ENCODE measurements at places on chromosomes 5 and 9.

GRCh38 chr5:11918463-11919045 is 14.3 kb upstream of the CTNND2 start:
- DNase-seq = no peak

DNA sequence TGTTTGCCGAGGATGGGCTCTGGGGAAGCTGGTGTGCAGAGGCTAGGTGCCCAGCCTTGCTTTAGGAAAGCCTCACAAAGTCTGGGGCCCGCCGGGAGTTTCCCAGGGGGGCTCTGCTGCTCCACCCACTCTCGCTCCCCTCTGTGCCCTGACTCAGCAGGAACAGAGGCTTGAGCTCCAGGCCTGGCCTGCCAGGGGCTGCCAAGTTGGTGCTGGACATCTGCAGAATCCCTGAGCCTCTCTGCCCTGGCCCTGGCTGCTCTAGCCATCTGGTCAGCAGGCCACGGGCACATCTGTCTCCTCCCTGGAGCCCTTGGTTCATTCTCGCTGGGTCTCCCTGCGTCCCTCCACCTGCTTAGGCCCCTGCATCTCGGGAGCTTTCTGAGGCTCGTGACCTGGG is 647 bp upstream of the ADAMTSL2 start:
- no peak for DNase-seq

GRCh38 chr5:149550268-149550583 is 1.0 kb downstream of the CSNK1A1 start:
- no peak for DNase-seq

- DNase-seq = no peak
Measured at GRCh38 chr9:36120705-36121104, 15.8 kb upstream of the GLIPR2 start.

GRCh38 chr5:53616939-53617549 is 56.6 kb downstream of the NDUFS4 start:
- DNase-seq = no peak

GRCh38 chr9:121773286-121773953 is 122.0 kb downstream of the DAB2IP start:
- no peak for DNase-seq

GRCh38 chr5:178245389-178245788 is 12.8 kb upstream of the PHYKPL start:
- no peak for DNase-seq

DNA sequence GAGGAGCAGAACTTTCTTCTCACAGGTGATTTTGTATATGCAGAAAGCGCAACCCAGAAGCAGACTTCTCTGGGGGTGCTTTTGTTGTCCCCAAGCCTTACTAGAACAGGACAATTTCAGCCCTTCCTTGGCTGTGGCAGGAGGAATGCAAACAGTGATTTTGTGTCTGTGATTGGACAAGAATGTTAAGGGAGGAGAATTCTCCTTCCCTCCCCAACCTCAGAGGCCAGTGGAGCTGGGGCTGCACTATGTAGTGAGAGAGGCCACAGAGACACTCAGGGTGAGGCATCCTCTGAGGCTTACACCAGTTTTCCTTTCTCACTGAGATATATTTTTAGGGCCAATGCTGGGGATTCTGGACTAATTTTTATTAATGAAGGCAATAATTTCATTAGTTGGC is 58.8 kb downstream of the ZNF366 start:
- no peak for DNase-seq

DNA sequence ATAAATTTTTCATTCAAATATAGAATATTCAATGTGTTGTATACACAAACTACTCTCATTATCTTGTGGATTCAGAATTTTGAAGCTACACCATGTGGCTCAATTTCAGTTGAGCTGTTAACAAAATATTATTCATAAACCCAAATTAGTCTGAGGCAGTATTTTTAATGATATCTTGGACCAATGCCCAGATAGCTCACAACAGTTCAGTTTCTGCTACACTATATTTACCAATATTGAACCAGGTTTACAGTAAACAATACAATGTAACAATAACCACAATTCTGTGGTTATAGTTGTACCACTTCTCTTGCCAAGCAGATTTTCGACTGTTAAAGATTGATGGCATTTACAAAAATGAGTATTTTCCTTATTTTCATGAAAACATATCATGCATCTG is 99.9 kb downstream of the SSBP2 start:
- no peak for DNase-seq

- DNase-seq = no peak
Measured at GRCh38 chr9:73845539-73845938, 651.6 kb upstream of the RORB start.

GRCh38 chr9:120319452-120319851 is 260.5 kb downstream of the CDK5RAP2 start:
- no peak for DNase-seq

DNA sequence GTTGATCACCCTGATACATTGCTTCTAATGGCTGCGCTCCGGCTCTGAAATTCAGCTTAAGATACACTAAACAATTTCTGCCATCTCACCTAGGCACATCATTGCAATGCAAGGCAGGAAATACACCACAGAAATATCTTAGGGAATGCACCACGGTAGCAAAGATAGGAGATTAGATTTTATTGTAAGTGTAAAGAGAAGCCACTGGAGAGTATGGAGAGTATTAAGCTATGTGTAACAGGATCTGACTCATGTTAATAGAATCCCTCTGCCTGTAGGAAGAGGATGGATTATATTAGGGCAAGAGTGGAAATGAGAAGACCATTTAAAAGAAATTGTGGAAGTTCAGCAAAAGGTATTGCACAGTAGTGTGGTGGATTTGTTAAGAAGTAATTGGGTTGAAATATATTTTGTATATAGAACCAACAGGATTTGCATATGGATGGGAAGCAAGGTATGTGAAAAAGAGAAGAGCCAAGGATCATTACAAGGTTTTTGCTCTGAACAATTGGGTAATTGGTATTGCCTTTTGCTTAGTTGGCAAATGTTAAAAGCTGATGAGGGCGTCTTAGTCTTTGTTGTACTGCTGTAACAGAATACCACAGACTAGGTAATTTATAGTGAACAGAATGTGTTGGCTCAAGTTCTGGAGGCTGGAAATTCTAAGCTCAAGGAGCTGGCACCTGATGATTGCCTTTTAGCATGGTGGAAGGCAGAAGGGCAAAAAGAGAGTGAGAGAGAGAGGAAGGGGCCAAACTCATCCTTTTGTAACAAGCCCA is 636.1 kb downstream of the PSAT1 start:
- DNase-seq = no peak

GRCh38 chr9:631596-631995 is 209.9 kb upstream of the DMRT1 start:
- DNase-seq = no peak

- DNase-seq = peak; percentile 44
Measured at GRCh38 chr5:79236970-79237739, 1.2 kb downstream of the JMY start.

DNA sequence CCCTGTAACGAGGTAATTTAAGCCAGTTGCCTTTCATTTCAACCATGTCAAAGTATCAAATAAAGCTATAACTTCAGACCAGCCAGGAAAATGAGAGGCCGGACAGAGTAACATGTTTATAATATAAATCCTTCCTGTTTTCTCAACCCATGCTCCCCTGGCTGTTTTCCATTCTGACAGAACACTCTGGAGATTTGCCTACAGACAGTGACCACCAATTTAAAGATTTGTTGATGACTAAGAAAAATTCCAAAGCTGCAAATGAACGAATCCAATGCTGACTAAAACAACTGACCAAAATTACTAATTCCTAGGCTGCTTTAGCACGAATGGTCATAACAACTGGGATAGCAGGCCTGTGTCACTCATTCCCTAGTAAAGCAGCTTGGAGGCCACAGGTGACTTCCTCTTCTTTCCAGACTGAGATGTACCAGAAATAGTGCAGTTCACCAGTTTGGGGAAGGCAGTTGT is 141.4 kb downstream of the AOPEP start:
- DNase-seq = no peak

GRCh38 chr5:154487541-154487940 is 9.5 kb upstream of the HAND1 start:
- DNase-seq = no peak

GRCh38 chr9:117795271-117795670 is 91.1 kb downstream of the TLR4 start:
- no peak for DNase-seq

- DNase-seq = peak; percentile 4
Measured at GRCh38 chr5:145936401-145937131, at the start of gene SH3RF2. SH3RF2 (plus strand) TSS chr5:145936578; CDS start chr5:145937929, 1,351 bp downstream.

GRCh38 chr9:136297766-136298735 is 5.8 kb downstream of the CCDC187 start:
- no peak for DNase-seq

- peak; percentile 8 for DNase-seq
Measured at GRCh38 chr9:106350777-106351176, 512.2 kb upstream of the ZNF462 start.

DNA sequence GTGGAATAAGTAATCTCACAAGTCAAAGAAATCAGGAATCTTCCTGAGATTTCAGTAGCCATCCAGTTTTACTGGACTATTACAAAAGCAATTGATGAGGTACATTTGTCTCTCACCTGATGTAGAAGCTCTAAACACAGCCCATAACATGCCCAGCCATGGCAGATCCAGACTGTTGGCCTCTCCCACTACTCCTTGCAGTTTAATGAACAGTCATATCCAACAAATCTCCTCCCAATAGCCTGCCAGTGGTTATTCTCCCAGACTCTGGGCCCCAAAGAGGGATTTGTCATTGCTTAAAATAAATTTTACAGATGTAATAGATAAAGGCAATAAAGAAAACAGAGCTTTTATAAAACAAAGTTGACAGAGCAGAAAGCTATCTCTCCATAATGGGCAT is 80.8 kb downstream of the ZNF608 start:
- no peak for DNase-seq

DNA sequence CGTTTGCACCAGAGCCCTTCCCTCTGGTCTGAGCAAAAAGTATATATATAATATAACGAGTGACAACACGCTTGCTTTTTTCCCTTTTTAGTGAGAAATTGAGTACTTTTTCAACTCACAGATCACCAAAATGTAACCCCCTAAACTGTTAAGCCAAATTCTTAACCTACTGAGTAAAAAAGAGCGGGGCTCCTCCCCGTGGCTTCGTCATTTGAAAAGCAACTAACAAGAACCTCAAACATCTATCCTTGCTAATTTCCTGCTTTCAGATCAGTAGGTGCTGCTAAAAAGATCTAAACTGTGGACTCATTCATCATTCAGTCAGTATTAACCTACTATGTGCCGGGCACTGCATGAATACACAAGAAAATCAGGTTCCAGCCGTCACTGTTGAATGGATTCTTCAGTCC is 1.0 kb upstream of the PTBP3 start:
- peak; percentile 41 for DNase-seq

GRCh38 chr5:81344736-81345135 is 43.3 kb downstream of the ZCCHC9 start:
- DNase-seq = no peak

DNA sequence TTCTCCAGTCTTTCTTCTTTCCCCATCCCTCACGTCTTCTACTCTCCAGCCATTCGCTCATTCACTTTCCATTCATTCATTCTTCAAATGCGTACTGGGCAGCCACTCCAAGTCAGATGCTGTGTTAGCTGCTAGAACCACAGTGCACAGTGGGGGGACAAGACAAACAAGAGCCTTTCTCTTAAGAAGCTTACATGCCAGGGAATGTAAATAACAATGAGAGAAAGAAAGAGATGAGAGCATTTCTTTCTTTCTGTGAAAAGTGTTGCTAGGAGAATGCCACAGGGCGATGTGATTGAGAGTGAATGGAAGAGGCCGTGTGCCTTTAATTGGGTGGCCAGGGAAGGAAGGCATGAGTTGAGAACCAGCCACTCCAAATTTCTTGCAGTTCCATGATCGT is 46.3 kb upstream of the SMIM23 start:
- no peak for DNase-seq

Measured in NCI-H82 (cell line).